Bronchus fibroblast of lung (primary cell): ENCODE measurements at places on chromosomes 12 and 14. TPM values are rescaled to one million over a fixed set of nuclear protein-coding genes. Genes with fewer than 3 reads are reported as not detected.

The SERPINA12 gene
- total RNA-seq, result not detected in 2 replicates

The FAM186B gene
- total RNA-seq, result under 0.01 and 0.34 TPM in 2 replicates

The FSCB gene
- total RNA-seq, result not detected in 2 replicates

The DEPDC4 gene
- total RNA-seq, result 1.5 and 1.9 TPM in 2 replicates

The KLRF1 gene
- not detected in 2 replicates for total RNA-seq

The PTCSC3 gene
- not detected in 2 replicates for total RNA-seq
